Cortex of kidney (tissue), 1 donor: ENCODE measurements at places on chromosomes 2 and 18.

GRCh38 chr2:205145888-205146287 is 536.4 kb upstream of the NRP2 start:
- DNase-seq, result no peak

- no peak for DNase-seq
Observed at GRCh38 chr2:109222825-109223471, 93.9 kb downstream of the SH3RF3 start.

GRCh38 chr2:227597998-227598397 is 695 bp upstream of the SCYGR2 start:
- no peak for DNase-seq

DNA sequence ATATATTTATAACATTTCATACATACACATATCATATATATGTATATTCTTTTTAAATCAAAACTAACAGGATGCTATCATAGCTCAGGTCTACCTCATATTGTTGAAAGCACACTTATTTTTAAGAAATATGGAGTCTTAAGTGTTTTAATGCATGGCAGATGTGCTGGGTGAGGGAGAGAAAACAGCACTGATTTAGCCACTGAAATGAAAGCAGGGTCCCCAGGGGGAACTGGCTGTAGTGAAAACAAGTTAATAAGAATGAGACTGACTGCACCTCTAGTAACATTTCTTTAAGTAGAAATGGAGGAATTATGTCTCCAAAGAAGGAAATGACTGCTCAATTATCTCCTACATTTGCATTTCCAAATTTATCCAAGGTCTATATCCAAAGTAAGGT is 857.8 kb downstream of the DCDC2C start:
- DNase-seq, result no peak

- DNase-seq, result no peak
Observed at GRCh38 chr2:160474319-160474645, 19.3 kb downstream of the RBMS1 start.

GRCh38 chr2:576292-576691 is 100.9 kb downstream of the TMEM18 start:
- no peak for DNase-seq

DNA sequence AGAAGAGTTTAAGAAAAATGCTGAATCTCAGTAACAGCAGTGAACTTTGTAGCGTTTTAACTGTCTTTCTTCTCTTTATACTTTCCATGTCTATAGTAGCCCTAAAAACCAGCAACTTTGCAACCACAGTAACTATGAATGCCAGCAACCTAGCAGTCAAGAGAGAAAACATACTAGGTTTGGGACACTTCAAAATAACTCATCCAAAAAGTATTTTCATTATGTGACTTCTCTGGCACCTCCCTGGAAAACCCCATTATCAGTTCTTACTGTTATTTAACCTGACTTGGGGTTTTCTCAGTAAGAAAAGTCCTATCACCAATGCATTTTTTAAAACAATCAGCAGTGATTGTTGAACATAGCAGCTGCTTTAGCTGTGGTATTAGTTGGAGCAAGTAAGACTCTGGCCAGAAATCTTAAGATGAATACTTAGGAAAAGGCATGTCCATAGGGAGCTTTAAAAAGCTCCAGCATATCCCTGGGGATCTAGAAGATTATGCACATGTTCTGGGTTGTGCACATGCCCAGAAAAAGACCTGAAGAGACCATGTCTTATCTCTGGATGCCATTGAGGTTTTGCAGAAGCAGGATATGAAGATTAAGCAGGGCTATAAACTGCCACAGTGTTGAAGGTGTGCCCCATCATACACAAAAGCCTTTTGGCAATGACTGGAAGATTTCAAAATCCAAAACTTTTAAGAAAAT is 411.3 kb downstream of the CMPK2 start:
- DNase-seq, result no peak

DNA sequence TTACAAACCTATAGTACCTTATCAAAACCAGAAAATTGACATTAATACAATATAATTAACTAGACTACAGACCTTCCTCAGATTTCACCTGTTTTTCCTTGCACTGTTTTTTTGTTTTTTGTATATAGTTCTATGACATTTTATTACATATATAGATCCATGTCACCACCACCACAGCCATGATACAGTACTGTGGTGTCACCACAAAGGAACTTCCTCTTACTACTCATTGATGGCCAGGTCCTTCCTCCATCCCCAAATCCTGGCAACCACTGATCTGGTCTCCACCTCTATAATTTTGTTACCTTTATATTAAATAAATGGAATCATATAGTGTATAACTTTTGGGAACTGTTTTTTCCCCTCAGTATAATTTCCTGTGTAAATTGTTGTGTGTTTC is 19.4 kb upstream of the ATP6V1B1 start:
- no peak for DNase-seq

- DNase-seq, result no peak
Observed at GRCh38 chr2:55459279-55459678, 39.6 kb upstream of the CCDC88A start.

GRCh38 chr2:197931661-197932312 is 127.4 kb downstream of the PLCL1 start:
- no peak for DNase-seq

- DNase-seq, result no peak
Observed at GRCh38 chr2:217269701-217270484, 410.0 kb upstream of the TNP1 start.

DNA sequence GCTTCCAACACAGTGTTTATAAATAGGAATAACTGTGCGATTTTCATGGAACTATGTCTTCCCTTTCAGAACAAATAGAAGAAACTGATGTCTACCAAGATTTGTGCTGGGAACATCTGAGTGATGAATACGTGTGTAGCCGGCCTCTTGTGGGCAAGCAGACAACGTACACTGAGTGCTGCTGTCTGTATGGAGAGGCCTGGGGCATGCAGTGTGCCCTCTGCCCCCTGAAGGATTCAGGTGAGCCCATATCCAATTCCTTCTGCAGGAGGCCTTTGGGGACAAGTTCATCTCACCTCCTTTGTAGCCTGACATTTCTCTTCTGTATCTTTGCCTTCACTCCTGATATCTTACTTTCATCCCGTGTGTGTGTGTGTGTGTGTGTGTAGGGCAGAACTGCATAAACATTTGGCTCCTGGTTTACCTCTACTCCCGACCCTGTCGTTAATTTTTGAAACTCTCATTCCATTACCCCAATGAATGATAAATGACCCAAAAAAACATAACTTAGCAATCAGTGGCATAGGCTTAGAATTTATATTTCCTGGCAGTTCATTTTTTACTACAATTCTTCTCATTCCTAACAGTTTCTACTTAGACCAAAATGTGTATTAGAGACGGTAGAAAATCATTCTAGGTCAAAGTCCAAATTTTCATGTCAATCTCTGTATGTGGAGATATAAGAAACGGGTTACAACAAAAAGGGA is 111.0 kb upstream of the RASGRP3 start:
- DNase-seq, result no peak

DNA sequence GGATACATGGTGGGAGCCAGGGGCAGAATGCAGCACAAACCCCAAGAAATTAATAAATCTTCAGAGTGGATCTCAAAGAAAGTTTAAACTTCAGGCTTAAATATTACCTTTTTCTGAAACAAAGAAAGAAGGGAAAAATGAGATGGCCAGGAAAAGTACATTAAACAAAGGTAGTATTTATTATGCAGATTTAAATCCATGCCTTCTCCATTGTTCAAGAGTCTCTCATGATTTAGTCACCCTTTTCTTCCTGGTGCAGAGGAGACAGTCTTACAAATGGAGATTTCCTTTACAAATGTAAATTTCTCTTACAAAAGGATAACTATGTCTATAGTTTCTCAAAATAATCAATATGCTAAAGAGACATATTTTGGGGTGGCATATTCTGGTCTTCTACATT is 33.4 kb upstream of the PPM1B start:
- no peak for DNase-seq

DNA sequence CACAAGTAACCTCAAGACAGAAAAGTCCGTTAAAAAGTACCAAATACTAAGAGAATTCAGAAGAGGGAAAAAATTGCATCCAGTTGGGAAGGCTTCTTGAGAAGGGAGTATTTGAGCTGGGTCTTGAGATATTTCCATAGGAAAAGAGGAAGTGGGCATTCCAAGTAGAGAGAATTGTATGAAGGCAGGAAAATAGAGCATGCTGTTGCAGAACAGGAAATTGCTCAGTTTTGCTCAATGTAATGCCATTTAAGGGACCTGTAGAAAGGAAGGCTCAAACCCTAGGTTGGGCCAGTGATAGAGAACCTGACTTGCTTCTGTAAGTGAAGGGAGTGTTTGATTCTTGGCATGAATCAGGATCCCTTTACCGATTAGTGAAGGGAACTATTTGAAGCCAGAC is 1.0 kb upstream of the ZC3H8 start:
- no peak for DNase-seq

GRCh38 chr18:50944245-50944932 is 23.5 kb upstream of the ELAC1 start:
- no peak for DNase-seq

DNA sequence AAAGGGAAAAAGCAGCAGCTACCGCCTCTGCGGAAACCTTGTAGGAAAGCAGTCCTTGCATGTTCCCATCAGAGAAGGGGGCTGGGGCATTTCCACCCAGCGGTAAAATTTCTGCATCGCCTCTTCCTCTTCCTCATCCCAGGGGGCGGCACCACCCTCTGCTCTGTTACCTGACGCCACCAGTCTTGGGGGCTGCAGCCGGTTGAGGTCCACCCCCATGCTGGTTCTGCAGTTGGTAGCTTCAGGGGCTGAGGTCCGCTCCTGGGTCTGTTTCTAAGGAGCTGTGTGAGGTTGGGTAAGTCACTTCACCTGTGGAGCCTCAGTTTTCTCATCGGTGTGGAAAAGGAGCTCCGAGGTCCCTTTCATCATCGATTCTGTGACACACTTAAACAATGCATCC is 14.2 kb upstream of the AGAP1 start:
- no peak for DNase-seq

DNA sequence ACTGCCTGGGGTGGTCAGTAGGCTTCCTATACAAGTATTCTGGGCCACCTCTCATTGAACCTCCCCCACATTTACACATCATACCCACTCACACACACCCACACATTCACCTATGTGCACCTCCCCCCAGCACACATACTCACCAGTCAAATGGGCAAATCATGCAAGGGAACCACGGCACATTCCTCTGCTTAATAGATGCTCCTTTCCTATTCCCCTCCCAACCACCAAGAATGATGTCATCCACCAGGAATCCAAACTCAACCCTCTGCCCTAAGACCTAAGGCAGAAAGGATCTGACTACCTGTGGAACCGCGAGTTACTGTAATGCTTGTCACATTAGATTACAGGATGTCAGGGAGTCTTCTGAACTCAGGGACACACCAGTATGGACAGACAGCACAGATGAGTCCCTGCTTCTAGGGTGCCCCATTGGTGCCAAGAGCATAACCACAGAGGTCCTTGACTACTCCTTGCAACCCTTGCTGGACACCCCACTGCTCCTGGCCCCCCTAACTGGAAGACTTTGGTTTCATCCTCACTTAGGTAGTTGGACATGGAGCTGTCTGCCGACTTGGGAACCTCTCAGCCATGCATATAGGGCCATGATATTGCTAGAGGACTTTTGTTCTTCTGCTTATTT is 21.5 kb upstream of the CAB39 start:
- DNase-seq, result no peak

DNA sequence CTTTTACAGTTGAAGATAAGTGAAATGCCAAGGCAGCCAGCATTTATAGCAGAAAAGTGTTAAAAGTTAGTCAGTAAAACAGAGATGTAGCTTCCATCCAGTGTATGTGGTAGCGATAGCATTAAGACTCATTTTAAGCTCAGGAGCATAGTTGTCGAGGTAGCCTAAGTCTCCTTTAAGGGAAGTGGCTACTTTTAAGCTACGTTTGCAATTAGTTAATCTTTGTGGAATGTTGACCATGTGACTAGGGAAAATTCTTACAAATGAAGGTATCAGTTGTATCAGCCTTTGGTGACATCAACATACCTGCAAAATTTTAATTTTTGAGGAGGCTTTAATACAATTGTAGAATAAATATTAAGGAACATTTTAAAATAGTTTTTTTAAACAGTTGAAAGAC is 61.9 kb downstream of the LHCGR start:
- no peak for DNase-seq

- DNase-seq, result no peak
Observed at GRCh38 chr2:1968209-1968987, 224.1 kb upstream of the PXDN start.

GRCh38 chr2:74779587-74780135 is 54.3 kb upstream of the HK2 start:
- DNase-seq, result no peak

DNA sequence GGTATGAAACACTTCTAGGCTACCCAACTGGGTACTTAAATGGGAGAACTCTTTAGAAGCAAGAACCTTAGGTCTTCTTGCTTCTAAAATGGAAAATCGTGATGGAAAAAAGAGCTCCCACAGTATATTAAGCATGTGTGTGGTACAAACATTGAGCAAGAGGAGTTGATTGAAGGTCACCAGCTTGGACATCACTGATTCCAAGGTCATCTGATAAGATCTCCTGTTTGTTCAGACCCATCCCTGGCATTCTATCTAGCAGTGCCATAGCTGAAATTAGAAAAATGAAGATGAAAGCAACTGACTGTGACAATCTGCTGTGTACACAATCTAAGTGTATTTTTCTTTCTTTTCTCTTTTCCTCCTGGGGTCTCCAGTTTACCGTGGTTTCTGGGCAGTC is 35.7 kb downstream of the TMEM182 start:
- no peak for DNase-seq

GRCh38 chr2:166651991-166652390 is 157.9 kb upstream of the SCN7A start:
- no peak for DNase-seq

DNA sequence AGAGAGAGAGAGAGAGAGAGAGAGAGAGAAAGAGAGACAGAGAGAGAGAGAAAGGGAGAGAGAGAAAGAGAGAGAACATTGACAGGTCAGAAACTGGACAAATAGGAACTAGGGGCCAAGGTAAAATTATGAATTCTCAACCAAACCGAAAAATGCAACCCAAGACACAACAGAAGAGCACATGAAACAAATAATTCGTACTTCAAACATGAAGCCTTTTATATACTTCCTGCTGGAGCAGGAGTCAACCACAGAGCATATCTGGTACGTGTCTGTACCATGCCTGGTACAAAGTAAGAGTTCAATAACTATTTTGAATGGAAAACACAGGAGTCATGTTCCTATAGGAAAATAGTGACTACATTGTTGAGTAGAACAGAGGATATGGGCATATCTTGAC is 6.5 kb upstream of the VPS54 start:
- DNase-seq, result no peak

- no peak for DNase-seq
Observed at GRCh38 chr18:12099160-12099559, 5.5 kb downstream of the ANKRD62 start.

GRCh38 chr2:120398051-120398995 is 52.4 kb downstream of the INHBB start:
- no peak for DNase-seq

GRCh38 chr2:215973954-215974699 is 39.2 kb downstream of the MREG start:
- DNase-seq, result no peak

GRCh38 chr2:230007931-230008707 is 60.6 kb downstream of the SLC16A14 start:
- DNase-seq, result no peak
